ENCODE measurements at places on chromosomes 1 and 21.

GRCh38 chr1:55554611-55555010 lies 339.4 kb upstream of the USP24 start:
- no peak for DNase-seq

DNA sequence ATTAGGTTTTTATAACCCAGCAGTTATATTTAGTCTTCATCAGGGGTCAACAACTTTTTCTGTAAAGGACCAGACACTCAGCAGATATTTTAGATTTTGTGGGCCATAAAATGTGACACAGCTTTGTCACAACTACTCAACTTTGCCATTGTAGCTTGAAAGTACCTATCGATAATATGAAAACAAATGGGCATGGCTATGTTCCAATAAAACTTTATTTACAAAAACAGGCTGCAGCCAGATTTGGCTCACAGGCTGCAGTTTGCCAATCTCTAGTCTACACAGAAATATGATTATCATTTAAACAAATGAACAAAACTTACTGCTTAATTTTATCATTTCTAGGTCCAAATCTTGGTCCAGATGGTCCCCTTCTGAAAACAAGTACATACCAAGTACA lies 23.0 kb downstream of the VAMP4 start:
- no peak for DNase-seq

GRCh38 chr1:88877382-88877825 lies 14.0 kb downstream of the GTF2B start:
- no peak for DNase-seq

- no peak for DNase-seq
Measured at GRCh38 chr1:20212685-20213331, 26.5 kb upstream of the PLA2G2C start.

DNA sequence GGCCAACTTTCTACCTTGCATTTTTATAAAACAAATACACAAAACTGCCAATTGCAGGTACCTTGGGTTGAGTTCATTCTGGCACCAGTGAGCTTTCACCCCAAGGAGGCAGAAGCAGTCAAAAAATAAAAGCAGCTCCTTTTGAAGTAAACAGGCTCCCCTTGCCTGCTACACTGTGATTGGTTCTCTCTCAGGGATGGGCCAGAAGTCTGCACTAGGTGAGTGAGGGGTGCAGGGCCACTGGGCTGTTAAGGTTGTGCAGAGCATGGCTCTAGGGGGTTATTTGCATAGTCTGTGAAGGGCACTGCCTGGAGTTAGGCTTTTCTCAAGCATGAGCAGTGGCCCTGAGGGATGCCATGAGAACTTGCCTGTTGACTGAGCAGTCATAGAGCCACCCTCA lies 39.1 kb downstream of the AKNAD1 start:
- DNase-seq = no peak

DNA sequence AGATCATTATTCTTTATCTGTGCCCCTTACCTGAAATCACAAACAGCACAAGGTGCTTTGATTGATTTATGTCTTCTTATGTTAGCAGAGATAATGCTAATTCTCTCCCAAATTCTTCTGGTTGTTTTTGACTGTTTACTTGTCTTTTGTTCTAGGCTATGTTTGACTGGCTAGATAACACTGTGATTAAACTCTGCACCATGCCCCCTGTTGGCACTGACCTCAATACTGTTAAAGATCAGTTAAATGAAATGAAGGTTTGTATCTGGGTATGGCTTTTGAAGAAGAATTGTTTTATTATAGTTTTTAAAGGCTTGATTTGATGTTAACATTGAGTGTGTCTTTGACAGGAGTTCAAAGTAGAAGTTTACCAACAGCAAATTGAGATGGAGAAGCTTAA lies 49.6 kb upstream of the BMP8A start:
- DNase-seq = no peak

DNA sequence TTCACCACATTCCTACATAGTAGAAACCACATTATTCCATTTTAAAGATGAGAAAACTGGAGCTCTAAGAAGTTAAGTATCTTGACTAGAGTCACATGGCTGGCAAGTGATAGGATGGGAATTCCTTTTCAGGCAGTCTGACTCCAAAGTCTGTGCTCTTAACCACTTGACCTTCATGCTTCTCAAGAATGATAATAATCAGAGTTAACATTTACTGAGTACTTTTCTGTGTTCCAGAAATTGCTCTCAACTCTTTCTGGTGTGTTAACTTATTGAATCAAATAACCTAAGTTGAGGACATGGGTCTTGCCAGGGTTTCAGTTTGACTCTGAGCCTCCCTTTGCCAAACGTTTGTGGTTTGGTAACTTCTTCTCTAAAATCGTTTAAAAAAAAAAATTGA lies 169.4 kb downstream of the RASAL2 start:
- no peak for DNase-seq

- DNase-seq = no peak
Measured at GRCh38 chr21:15247613-15248012, 182.8 kb upstream of the NRIP1 start.

All from thoracic aorta (tissue), 2 donors.